ENCODE measurements at places on chromosomes 2 and 18.

GRCh38 chr2:127106457-127106990, 430 bp downstream of the BIN1 start:
- no peak for DNase-seq

- no peak for DNase-seq
These were observed 24.2 kb downstream of the GPC1 start for GRCh38 chr2:240459401-240460252.

DNA sequence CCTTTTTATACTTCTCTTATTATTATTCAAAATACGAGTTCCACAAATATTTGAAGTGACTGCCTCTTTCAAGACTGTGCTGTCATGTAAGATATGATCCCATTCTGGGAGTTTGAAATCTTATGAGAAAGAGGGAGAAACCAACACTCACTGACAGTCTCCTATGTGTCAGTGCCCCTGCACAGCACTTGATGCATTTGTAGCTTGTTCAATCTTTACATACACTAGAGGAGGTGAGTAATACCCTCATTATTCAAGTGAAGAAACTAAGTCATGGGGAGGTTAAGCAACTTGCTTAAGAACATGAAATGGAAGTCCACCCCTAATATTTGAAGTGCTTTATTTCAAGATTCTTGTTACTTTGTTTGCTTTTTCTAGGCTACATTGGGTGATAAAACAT, 459.5 kb upstream of the FANCL start:
- DNase-seq: no peak

DNA sequence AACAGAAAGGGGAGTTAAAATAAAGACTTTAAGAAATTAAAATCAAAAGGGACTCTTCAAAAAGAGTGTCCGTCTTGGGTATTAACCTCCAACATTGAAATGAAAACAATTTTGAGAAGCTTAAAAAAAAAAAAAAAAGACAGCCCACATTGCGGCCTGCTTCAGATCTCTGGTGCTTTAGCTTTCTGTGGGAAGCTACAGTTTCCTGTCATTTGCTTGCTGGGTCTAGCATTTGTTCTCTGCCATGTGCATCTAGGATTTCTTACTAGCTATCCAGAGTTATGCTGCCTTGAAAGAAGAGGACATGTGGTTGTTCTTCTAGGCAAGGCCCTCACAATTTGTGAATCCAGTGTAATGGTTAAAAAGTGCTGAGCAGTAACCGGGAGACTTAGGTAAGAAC, 375.3 kb downstream of the SLC4A3 start:
- peak; percentile 33 for DNase-seq

GRCh38 chr2:101613056-101613704, 84.3 kb upstream of the MAP4K4 start:
- DNase-seq: no peak
